Renal pelvis (tissue), 12 donors: ENCODE measurements at places on chromosomes 1 and 21. TPM values are rescaled to one million over a fixed set of nuclear protein-coding genes. Genes with fewer than 3 reads are reported as not detected.

CD1E gene
- 0.17 TPM for polyA plus RNA-seq

DNA sequence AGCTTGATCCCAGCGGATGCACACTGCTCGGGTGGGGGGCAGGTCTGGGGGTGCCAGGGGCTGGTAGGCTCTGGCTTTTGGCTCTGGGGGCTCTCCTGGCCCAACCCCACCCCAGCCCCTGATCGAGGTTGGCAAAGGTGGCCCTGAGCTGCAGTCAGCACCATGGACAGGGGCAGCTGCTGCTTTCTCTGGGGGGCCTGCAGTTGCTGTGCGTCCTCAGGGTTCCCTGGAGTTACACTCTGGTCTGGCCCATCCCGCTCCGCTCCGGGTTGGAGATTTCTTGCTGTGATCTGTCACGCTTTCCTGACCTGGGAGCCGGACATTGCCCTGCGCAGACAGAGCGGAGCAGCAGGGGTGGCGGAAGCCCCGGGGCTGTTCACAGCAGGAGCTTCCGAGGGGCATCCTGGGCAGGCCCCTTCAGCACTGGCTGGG is 8.0 kb upstream of the PLCH2 start:
- DNase-seq, result peak; percentile 75

DNA sequence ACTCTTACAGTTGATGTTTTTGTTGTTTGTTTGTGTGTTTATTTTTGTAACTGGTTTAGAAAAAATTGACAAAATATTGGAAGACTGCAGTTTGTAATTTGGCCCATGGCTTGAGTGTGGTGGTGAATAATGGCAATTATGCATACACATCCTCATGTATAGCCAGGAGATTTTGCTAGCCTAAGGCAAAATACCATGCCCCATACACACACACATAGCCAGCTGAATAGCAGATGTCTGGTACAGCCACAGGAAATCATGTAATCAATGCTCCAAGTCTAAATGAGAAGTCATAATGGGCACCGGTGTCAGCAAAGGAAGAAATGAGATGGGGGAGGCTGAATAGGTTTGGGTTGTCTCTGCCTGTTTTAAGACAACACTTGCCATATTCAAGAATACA is 135.2 kb upstream of the COA6 start:
- no peak for DNase-seq

- DNase-seq, result no peak
Observed at GRCh38 chr1:201295861-201296260, 12.6 kb downstream of the PKP1 start.

C4BPB gene
- polyA plus RNA-seq, result 0.53 TPM

- no peak for DNase-seq
Observed at GRCh38 chr1:65193129-65193695, 45.2 kb downstream of the AK4 start.

DNA sequence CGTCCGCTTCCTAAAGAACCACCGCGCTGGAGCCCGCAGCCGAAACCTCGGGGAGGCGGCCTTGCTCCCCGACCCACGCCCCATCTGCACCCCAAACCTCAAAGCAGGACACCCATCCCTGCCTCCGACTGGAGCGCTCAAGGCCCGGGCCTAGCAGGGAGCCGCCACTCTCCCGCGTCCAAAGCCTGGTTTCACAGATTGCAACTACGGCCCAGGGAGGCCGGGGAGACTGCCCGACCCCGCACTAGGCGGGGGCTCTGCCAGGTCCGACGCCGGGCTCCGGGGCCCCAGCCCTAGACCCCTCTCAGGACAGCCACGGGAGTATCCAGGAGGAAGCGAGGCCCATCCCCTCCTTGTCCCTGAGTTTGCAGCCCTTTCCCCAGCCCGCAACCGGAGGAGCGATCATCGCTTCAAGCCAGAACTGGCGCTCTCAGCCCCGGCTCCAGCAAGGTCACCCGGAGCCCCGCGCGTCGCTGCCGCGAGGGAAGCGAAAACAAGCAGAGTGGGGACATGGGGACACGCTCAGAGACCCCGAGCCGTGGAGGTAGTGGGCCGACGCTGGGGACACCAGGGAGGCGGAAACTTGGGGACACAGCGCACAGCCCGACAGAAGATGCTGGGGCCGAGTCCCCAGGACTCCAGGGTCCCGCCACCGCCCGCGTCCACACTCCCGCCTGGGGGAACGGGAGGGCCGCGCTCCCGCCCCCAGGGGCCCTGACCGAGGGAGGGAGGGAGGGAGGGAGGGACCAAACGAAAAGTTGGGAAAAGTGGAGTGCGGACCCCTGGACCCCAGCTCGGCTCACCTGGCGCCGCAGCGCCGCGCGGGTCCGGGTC is 433 bp downstream of the TMEM200B start:
- DNase-seq, result peak; percentile 24

DNA sequence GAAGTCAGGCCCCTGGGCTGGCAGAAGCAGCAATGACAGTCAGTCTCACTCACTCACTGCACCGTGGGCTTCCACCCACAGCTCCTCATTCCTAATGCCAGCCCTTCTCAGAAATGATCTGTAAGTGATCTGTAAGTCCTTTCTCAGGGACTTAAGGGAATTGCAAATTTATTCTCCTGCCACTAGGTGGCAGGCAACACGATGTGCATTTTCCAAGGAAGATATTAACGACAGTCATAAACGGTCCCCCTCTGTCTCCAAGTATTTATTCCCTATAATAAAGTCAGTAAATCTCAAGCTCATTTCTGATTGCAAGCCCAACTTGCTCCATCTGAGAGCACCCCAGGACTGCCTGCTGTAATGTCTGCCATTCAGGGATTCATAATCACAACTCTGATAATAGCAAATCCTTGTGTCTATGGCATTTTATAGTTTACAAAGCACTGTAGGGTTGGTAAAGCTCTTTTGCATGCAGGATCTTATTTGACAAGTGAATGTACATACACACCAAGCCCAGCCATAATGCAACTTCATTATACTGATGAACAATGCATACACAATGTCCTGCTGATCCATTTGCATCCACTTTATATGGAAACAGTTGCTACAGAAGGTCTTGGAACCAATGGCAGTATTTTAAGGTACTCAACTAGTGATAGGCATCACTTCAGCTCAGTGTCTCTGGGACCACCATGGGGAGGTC is 380.5 kb upstream of the CAMK1G start:
- peak; percentile 54 for DNase-seq

- DNase-seq, result no peak
Observed at GRCh38 chr1:84668185-84668584, 22.1 kb downstream of the SSX2IP start.

TOR3A gene
- 26.3 TPM for polyA plus RNA-seq

DNA sequence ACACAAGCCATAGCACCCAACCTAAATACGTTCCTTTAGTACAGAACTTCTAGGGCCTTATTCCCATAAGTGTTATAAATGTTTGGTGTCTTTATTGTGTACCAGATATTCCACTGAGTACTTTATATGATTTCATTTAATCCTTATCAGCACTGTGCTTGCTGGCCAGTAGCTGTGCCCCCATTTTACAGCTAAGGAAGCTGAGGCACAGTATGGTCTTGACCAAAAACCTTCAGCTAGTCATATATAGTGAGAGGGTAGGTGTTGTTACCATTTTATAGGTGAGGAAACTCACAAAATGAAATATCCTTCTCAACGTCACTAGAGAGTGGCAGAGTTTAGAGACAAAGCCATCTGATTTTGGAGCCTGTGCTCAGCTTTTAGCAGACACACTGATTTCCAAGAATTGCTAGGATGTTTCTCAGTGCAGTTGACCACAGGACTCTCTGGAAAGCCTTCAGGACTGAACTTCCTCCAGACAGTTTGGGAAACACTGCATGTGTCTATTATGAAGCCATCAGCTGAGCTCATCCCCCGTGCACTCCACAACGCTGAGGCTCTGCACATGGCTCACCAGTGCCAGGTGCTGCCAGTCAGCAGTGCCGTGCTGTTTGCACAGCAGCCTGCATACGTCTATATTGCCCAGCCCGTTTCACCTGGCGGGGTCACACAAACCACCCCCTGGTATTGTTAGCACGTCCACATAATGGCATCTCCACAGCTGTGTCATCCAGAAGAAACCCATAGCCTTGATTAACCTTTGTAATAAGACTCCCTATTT is 15.4 kb downstream of the NPPA start:
- no peak for DNase-seq

GRCh38 chr1:189046127-189046526 is 1431.5 kb downstream of the BRINP3 start:
- no peak for DNase-seq

DNA sequence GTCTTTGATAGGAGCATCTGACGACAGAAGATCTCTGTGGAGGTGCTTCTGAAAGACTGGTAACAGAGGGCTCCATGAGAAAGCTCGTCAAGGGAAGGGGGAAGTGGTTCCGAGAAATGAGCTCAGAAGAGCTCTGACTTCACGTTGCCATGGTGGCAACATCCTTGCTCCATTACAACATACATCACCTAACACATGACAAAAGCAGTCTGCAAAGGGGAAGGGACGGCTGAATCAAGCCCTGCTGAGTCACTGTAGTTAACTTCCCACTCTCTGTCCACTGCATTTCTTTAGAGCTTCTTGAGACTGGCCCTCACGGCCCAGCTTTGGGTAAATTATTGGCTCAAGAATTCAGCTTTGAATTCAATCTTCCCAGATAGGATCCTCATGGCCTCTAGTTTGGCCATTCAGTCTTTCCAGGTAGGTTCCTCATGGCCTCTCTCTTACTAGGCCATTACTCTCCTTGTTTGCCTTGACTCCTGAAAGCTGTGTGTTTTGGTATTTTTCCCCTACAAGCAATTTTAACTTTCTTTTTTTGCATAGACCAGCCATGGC is 88.0 kb upstream of the ZNF648 start:
- no peak for DNase-seq

PPIAL4G gene
- polyA plus RNA-seq, result 0.05 TPM

TBX15 gene
- 0.36 TPM for polyA plus RNA-seq
